Stimulated activated CD8-positive, alpha-beta memory T cell treated with anti-CD3 and anti-CD28 coated beads, Interleukin-7, amount 100 ng/mL, for 1 hour (primary cell): ENCODE measurements at places on chromosomes 1 and 21.

DNA sequence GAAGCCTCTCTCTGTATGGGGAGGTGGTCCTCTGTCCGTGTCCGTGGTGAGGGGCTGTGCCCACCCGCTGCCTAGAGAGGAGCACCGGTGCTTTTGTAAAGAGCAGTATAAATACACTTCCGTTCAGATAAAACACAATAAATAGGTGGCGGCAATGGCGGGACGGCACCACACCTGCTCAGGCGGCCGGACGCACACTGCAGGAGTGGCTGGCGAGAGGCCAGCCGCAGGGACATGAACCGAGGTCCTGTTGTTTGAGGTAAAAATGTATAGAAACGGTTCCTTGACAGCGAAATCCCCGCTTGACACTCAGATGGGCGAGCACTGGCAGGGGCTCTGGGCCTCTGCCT is 40.8 kb downstream of the KRTAP10-1 start:
- DNase-seq, result no peak

DNA sequence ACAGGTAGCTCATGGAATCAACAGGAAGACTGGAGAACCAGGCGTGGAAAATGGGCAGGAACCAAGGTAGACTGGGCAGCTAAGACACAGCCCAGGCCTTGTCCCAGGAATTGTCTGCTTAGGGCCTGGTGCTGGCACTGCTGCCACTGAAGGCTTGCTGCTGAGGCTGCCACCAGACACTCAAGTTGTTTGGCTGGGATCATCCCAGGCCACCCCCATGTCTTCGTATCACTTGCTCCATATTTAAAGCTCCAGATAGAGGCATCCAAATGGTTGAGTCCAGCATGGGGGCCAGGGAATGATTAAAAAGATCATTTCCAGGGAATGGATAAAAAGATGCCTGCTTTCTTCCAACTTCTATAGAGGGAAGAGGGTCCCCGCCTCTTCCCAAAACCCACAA is 107.4 kb upstream of the GADD45A start:
- DNase-seq, result no peak

- no peak for DNase-seq
These were observed 161.6 kb downstream of the GLUL start for GRCh38 chr1:182229921-182230491.

DNA sequence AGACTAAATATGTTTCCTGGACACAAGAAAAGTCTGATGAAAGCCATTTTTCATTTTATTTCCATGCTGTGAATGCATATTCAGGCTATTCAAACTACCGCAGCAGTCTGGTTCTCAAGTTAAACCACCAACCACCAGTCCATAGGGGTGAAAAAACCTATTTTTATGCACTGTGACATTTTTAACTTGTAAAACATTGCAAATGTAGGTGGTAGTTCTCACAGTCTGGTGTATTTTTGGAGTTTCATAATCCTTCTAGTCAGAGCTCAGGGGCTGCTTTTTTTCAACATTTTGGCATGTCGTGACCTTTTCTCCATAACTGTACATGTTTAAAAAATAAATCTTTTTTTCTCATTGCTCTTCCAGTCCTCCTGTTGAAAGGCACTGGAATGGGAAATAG is 907.6 kb upstream of the ADGRL2 start:
- DNase-seq, result no peak

DNA sequence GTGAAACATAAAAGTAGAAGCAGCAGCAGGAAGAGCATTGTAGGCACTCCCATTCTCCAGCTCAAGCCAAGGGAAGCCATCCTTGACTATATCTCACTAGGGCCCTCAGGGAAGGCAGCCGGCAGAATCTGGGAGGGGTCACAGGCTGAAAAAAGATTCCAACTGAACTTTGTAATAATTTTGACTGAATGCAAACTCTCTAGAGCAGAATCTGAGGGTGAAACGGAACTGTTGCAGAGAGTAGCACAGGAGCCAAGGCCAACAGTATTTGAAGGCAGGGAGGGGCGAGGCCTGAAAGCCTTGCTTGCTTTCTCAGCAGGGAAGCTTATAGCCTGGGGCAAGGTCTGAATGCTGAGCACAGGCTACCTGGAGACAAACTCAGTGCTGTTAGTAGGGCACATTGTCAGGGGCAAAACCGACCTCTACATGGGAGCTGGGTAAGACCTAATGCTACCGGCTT is 180.6 kb downstream of the COL24A1 start:
- DNase-seq, result no peak

GRCh38 chr1:158799689-158800088 is 18.7 kb upstream of the OR6N2 start:
- no peak for DNase-seq
